ENCODE measurements at places on chromosomes 7 and 10. TPM values are rescaled to one million over a fixed set of nuclear protein-coding genes. Genes with fewer than 3 reads are reported as not detected.
A peak's percentile ranks its signal among the peaks of the same experiment; 100 is the strongest.

The C10orf67 gene
- total RNA-seq: 0.46 TPM

The EGR2 gene
- 12.1 TPM for total RNA-seq

The IL2RA gene
- not detected for total RNA-seq

The PTPRZ1 gene
- 1.6 TPM for total RNA-seq

DNA sequence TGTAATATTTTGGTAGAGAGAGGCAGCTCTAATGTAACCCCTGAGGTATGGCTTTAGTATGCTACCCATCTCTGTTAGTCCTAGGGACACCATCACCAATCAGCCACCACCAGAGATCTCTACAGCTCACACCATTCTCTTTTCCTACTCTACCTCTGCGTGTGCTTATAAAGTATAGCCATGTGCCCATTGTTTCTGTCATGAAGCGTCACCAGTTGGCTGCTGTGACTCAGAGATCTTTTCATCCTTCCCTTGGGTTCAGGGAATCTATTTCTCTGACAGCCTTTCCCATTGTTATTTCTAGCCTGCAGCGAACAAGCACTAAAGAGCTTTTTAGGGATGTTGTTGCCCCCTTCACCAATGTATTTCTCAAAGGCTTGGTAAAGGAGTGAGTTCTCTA lies 103.3 kb downstream of the TPST1 start:
- DNase-seq: peak; percentile 37

DNA sequence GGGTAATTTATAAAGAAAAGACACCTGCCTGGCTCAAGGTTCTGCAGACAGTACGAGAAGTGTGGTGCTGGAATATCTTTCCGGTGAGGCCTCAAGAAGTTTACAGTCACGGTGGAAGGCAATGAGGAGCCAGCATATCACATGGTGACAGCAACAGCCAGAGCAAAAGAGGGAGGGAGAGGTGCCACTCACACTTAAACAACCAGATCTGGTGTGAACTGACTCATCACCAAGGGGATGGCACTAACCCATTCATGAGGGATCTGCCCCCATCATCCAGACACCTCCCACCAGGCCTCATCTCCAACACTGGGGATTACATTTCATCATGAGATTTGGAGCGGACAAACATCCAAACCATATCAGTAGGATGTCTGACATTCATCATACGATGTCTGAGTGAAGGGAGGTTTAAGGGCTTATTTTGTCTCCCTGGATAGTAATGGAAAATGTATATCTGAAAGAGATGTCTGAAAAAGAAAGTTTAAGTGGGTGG lies 23.5 kb upstream of the KBTBD2 start:
- DNase-seq: no peak

DNA sequence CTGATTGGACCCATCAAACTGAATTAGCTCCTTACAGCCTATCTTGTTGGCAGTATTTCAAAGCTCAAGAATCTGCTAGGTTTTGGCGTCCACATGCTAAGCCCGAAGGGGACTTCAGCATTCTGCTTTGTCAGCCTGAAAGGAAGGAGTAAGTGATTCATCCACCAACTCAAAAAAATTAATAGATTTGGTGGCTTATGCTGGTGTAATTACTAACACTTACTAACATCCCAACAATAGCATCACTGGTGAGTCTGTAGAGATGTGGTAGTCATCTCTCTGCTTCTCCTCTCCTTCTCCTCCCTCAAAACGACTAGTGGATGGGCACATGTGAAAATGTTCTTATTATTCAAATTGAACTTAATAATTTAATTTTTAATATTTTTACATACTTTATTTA lies 53.8 kb upstream of the EGR2 start:
- DNase-seq: peak; percentile 38

GRCh38 chr10:13977861-13978532 lies 352.7 kb downstream of the FRMD4A start:
- peak; percentile 65 for DNase-seq

GRCh38 chr7:15555381-15555859 lies 6.4 kb downstream of the AGMO start:
- DNase-seq: no peak

DNA sequence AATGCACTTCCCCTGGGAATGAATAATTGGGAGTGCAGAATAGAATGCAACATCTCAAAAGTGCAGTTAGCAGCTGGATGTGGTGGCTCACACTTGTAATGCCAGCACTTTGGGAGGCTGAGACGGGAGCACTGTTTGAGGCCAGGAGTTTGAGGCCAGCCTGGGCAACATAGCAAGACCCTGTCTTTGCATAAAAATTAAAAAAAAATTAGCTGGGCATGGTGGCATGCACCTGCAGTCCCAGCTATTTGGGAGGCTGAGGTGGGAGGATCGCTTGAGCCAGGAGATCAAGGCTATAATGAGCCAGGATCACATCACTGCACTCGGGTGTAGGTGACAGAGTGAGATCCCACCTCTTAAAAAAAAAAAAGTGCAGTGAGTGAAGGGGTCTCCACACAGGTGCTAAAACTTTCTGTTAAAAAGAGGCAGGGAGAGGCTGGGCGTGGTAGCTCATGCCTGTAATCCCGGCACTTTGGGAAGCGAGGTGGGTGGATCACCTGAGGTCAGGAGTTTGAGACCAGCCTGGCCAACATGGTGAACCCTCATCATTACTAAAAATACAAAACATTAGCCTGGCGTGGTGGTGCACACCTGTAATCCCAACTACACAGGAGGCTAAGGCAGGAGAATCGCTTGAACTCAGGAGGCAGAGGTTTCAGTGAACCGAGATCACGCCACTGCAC lies 13.5 kb upstream of the ZMIZ1 start:
- DNase-seq: no peak

- DNase-seq: no peak
Observed at GRCh38 chr10:123479640-123480039, 186.5 kb upstream of the GPR26 start.

- no peak for DNase-seq
Observed at GRCh38 chr7:158067931-158068482, 519.6 kb downstream of the PTPRN2 start.

DNA sequence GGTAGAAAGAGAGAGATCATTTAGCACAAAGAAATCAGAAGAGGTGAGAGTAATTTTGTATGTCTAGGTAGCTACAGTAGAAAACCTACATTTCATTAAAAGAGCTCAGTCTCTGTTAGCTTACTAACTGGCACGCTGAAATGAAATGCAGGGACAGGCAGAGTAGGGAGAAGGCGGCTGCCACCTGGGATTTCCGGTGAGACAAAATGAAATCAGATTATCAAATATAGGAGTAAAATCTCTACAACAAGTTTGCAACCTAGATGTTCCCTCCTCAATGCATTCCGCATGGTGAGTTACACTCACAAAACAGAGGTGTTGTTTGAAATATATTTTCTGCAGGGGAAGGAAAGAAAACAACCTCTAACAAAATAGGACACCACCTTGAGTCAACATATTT lies 55.9 kb downstream of the VOPP1 start:
- DNase-seq: no peak
